Thoracic aorta endothelial cell (primary cell): ENCODE measurements at places on chromosomes 6 and 20. TPM values are rescaled to one million over a fixed set of nuclear protein-coding genes. Genes with fewer than 3 reads are reported as not detected.

RANBP9 gene
- 38.7 and 39.3 TPM in 2 replicates for total RNA-seq

BAG2 gene
- total RNA-seq: 6.3 and 8.0 TPM in 2 replicates

COL9A3 gene
- 0.27 and 0.29 TPM in 2 replicates for total RNA-seq

APOM gene
- 0.29 TPM in 1 of 2 replicates, not detected in the other for total RNA-seq

PSMB1 gene
- 324 and 363 TPM in 2 replicates for total RNA-seq

HSPA12B gene
- total RNA-seq: 5.2 and 23.8 TPM in 2 replicates

AURKA gene
- 50.0 and 90.5 TPM in 2 replicates for total RNA-seq

CRISP2 gene
- total RNA-seq: not detected in 2 replicates

OLIG3 gene
- not detected in 2 replicates for total RNA-seq

ZNF337 gene
- total RNA-seq: 15.7 and 16.4 TPM in 2 replicates

AVP gene
- total RNA-seq: not detected in 2 replicates

MOG gene
- total RNA-seq: not detected in 2 replicates

HDGFL1 gene
- not detected in 2 replicates for total RNA-seq

GRIK2 gene
- not detected in 2 replicates for total RNA-seq

RIMS1 gene
- total RNA-seq: 0.07 and 0.93 TPM in 2 replicates

ECHDC1 gene
- total RNA-seq: 50.4 and 60.1 TPM in 2 replicates

PTGIS gene
- total RNA-seq: 1.1 and 1.3 TPM in 2 replicates

MUCL3 gene
- total RNA-seq: not detected in 2 replicates

MPIG6B gene
- total RNA-seq: not detected in 2 replicates

SEMG1 gene
- not detected in 2 replicates for total RNA-seq

ZMYND8 gene
- 69.5 and 72.9 TPM in 2 replicates for total RNA-seq

MCM8 gene
- total RNA-seq: 18.1 and 20.2 TPM in 2 replicates

PRDM1 gene
- 2.4 and 7.4 TPM in 2 replicates for total RNA-seq

CDC40 gene
- total RNA-seq: 36.3 and 37.0 TPM in 2 replicates

CD40 gene
- total RNA-seq: 8.4 and 19.2 TPM in 2 replicates

FOXC1 gene
- total RNA-seq: 22.9 and 28.7 TPM in 2 replicates

LGSN gene
- under 0.01 TPM in 1 of 2 replicates, not detected in the other for total RNA-seq

DEFB113 gene
- total RNA-seq: not detected in 2 replicates

DEFB125 gene
- total RNA-seq: not detected in 2 replicates

OPN5 gene
- total RNA-seq: not detected in 2 replicates

FOXS1 gene
- not detected in 2 replicates for total RNA-seq

EYA2 gene
- not detected in 2 replicates for total RNA-seq
